EL (cell line): ENCODE measurements at places on chromosomes 13 and 19.
A peak's percentile ranks its signal among the peaks of the same experiment; 100 is the strongest.

- DNase-seq = no peak
Measured at GRCh38 chr13:101726681-101727080, 274.2 kb downstream of the ITGBL1 start.

DNA sequence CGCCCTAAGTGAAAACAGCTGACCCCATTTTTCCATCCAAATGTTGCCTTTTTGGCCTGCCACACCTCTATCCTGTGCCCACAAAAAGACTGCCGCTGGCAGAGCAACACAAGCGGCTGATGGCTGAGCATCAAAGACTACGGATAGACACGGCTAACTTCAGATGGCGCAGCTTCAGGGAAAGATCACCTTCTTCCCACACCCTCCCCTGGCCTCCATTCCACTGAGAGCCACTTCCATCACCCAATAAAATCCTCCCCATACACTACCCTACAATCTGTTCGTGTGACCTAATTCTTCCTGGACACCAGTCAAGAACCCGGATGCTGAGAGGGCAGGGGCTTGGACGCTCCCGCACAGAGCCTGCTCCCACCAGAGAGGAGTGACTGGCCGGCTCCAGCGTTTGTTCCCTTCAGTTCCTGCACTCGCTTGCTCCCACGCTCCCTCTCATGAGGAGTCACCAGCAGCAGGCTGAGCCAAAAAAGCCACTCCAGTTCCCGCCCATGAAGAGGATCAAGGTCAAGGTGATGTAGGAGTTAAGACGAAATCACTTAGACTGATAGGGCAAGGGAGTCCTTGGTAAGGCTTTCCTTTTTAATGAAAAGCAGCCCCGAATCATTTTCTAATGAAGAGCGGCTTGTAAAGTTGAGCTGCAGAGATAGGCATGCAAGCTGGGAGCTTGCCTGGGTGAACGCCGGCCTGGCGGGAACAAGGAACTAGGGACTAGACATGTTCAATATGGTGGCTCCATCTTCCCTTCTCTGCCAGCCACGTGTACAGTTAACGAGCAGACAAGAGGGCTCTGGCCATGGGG is 35.7 kb downstream of the TSKS start:
- peak; percentile 26 for DNase-seq

- DNase-seq = no peak
Measured at GRCh38 chr19:1173159-1173844, 766 bp downstream of the SBNO2 start.

DNA sequence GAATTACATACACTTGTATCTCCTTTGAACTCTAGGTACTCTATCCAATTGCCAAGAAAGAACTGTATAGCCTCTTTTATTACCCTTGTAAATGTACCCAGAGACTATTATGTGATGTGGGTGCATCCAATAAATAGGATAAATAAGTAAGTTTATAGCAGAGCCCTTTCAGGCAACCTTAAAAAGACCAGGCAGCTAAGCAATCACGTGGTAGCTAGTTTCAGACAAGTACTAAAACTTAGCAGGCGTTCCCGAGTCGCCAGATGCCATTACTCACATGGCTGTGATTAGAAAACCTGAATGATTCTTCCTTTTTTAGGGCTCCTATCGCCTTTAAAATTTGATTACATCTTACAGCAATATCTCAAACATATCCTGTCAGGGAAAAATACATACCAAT is 1303.0 kb downstream of the EFNB2 start:
- DNase-seq = no peak

DNA sequence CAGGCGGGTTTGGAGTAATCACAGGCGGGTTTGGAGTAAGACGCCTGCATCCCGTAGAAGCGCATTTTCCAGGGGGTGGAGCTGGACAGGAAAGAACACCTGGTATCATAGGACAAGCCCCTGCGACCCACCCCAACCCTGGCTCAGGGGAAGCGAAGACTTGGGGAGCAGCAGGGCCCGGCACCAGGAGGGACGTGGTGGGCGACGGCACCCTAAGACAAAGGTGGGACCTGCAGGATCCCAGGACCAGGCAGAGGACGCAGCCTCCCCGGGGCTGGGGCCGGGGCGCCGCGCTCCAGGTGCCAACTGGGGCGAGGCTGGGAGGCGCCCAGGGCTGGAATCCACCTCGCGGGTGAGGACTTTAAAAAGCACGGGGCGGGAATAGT is 520 bp downstream of the ZNF600 start:
- peak; percentile 12 for DNase-seq

DNA sequence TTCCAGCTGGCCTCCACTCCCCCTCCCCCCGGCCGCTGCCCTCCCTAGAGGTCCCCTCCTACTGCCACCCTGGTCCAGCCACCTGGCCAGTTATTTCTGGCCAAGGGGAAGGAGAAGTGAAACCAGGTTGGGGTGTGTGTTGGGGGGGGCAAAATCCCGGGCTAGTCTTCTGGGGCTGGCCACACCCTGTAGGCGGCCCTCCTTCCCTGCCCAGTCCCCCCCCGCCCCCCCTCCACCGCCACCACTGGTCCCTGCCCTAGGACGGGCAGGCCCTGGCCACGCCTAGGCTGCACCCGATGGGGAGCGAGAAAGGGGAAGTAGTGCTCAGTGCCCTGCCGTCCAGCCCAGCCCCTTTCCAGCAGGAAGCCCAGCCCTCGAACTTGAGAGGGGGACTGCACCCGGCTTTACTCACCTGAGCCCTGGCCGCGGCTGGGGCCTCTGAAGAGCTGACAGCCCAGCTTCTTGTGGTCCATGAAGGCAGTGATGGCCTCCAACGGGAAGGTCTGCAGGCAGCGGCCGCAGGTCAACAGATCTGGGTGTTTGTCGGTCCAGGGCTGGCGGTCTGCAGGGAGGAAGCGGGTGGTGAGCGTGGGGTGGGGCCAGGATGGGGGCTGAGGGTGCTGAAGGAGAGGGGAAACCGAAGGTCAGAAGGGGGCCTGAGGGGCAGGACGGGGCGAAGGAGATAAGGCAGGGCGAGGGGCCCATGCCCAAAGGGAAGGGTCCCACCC is 813 bp downstream of the ZNF296 start:
- peak; percentile 56 for DNase-seq

GRCh38 chr13:99265821-99266426 is 7.7 kb upstream of the GPR18 start:
- peak; percentile 57 for DNase-seq

- no peak for DNase-seq
Measured at GRCh38 chr19:11191934-11192333, 5.4 kb downstream of the KANK2 start.

- DNase-seq = no peak
Measured at GRCh38 chr13:104318121-104318520, 1251.9 kb upstream of the SLC10A2 start.

DNA sequence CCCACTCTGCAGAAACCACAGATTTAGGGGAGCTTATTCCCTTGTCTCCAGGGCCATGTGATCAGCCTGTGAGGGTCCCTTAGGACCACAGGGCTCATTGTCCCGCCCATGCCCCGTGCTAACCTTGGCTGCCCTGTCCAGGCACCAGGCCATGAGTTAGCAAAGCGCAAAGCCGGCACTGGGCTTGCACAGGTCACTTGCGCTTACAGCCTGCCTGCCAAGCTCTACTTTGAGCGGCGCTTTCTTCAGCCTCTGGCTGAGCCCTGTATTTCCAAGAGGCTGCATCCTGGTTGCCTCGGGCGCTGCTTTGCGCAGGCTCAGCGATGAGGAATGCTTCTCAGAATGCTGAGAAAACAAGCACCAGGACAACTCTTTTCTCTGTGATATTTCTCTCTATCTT is 188.0 kb downstream of the TDRD3 start:
- no peak for DNase-seq

GRCh38 chr13:74979703-74980102 is 502.3 kb downstream of the TBC1D4 start:
- no peak for DNase-seq

GRCh38 chr19:51093510-51094345 is 11.0 kb upstream of the KLK14 start:
- DNase-seq = no peak

DNA sequence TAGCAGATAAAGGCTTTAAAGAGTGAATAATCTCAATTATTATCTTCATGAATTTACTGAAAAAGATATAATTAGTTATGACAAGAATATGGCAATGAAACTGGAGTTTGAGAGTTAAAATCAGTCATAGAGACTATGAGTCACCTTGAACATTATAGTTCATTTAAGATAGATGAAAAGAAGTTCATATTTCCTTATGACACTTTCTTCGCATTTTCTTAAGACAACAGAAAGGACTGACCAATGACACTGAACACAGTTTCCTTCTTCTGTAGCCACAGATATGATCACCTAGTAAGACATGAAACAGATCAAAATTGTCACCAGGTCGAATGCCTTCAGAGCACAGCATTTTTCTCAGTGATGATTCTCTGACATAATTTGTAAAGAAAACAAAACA is 202.1 kb downstream of the KLF12 start:
- DNase-seq = no peak

DNA sequence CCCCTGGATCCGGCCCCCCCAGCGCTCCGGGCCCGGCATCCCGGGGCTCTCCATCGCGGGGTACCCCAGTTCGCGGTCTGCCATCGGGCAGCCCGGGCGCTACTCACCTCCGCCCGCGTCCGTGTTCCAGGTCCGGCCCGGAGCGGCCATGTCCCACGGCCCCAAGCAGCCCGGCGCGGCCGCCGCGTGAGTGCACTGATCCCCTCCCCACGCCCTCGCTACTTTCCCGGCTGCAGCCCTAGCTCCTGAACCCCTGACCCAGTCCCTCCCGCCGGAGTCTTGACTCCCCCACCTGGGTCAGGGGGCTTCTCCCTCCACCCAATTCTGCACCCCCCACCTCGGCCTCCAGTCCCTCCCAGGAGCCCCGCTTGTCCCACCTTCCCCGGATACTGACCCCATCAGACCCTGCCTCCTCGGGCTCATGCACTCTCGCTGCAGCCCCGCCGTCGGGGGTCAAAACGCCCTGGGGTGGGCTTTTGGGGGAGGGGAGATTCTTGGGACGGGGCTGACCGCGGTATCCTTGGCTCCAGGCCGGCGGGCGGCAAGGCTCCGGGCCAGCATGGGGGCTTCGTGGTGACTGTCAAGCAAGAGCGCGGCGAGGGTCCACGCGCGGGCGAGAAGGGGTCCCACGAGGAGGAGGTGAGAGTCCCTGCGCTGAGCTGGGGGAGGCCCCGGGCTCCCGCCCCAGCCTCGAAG is 566 bp downstream of the HMG20B start:
- no peak for DNase-seq

DNA sequence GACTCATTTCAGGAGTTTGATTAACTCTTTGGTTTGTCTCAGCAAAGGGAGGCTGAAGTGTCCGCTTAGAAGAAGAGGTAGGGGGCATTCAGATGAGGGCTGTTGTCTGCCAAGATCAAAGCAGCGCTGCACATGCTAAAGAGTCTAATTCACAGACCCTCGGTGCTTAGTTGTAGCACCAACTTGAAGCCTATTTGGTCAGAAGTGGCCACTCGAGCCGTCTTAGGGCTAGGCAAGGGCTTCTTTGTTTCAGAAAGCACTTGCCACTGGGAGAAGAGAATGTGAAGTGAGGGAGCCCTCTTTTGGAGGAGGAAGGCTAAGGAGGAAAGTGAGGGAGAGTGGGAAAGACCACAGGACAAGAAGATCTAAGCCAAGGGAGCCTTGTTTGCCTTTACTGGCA is 313.4 kb upstream of the TMTC4 start:
- peak; percentile 6 for DNase-seq

DNA sequence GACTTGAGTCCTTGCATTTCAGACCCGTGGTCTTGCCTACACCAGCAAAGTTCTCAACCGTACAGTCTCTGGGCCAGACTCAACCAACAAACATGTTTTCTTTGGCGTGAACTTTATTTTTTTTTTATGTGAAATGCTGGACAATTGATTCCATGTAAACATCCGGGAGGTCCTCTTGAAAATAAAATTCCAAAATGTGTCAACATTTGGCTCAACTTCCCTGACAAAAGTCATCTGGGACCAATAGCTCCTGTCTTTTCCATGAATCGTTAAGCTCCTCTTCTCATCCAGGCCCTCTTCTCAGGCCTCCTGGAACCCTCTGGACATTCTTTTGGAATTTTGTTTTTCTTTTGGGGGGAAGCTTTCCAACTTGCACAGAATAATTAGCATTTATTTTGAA is 2.7 kb downstream of the ALDH16A1 start:
- no peak for DNase-seq

GRCh38 chr13:20911037-20911436 is 8.5 kb upstream of the XPO4 start:
- no peak for DNase-seq

- DNase-seq = no peak
Measured at GRCh38 chr13:24724714-24725113, 39.3 kb upstream of the RNF17 start.

DNA sequence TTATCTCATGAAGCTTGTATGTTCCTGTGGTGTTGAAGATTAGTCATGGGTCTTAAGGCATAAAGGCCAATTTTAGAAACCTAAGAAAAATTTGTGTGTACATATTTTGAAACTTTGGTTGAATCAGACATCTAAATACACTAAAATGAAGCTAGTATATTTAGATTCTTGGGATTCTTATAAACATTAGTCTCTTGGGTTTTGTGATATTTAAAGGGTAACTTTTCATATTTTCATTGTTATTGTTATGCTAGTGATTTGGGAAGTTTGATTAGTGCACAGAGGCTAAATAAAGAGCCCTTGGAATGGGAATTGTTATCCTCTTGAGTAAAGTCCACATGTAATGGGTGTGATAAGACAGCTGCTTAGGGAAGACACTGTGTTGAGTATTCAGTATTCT is 24.5 kb downstream of the UBA2 start:
- peak; percentile 30 for DNase-seq

DNA sequence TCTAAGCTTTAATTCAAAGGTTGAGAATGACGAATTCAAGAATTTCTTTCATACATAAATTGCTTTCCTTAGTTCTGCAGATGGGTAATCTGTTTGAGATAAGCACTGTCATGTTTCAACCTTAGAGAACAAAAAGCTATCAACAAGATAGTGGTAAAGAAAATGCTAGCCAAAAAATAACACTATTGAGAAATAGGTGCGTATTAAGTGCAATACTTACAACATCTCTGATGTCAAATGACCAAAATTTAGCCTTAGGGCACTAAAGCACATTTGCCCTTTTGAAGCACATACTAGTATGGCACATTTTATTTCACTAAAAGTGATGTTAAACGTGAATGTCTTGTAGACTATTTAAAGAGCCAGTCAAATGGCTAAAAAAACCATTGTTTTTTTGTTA is 4.9 kb downstream of the KBTBD6 start:
- DNase-seq = no peak

DNA sequence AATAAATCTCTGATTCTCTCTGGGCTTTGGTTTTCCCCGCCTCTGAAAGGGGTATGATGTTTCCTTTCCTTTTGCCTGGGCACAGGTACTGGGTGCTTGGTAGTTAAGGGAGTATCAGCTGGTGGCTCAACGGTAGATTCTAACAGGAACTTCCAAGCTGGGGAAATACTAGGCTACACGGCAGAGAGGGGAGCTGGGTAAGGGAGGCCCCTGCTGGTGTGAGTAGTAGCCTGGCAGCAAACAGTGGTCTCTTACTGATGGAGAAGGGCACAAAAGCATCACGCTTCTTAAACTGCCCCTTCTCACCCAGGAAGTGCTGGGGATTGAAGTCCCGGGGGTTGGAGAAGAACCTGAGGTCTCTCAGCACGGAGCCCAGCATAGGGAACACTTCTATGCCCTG is 26.9 kb upstream of the CYP2A7 start:
- no peak for DNase-seq
